ENCODE measurements at places on chromosomes 1 and 21.

DNA sequence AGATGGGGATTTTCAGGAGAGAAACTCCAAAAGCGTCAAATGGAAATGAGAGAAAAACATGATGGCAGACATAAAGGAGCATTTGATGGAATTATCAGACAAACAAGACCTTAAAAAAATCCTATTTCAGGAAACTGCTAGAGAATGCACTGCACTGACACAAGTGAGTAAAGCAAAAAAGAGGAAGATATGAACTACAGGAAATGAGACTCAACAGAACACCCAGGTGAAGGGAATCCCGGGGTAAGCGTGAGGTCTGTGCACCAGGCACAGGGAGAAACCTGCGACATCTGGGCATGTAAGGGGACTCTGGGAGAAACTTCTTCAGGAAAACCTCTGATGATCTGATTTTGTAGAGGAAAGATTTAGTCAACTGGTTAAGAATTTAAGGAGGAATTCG is 2.8 kb downstream of the TARBP1 start:
- no peak for DNase-seq

- DNase-seq = peak; percentile 10
Measured at GRCh38 chr1:215682232-215682631, 115.1 kb downstream of the KCTD3 start.

DNA sequence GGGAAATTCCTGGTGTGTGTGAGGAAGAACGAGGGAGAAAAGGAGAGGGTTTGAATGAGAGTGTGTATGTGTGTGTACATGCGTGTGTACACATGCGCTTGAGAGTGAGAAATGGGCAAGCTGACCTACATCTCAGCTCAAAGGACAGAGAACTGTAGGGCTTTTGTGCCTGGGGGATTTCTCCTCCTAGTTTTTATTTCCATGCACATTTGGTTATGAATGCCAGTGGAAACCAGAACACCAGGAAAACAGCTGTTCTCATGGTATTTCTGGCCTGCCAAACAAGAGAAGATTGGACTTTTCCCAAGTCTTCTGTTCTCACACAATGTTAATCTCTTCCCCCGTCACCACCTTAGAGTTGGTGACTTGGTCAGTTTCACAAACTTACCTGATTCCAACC is 45.2 kb downstream of the SLC44A3 start:
- DNase-seq = no peak

GRCh38 chr1:182888736-182889531 is 49.8 kb downstream of the DHX9 start:
- no peak for DNase-seq

- DNase-seq = no peak
Measured at GRCh38 chr1:110873856-110874255, 908 bp downstream of the CD53 start.

DNA sequence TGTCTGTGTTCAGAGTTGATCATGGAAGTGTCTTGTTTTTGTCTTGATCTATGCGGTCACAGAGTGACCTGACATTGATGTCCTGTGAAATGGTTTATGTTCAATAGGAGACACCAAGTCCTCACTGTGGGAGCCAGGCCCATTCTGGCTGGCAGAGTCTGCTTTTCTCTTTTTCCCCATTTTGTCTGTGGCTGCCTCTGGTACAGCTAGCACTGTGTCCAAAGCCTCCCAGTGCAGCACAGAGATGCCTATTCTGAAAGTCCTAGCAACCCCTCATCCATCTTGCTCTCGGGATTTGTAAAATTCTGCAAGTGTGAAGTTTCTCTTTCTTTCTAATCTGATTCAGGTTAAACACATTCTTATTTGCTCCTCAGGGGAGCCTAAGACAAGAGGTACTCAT is 14.3 kb downstream of the TNN start:
- no peak for DNase-seq

GRCh38 chr1:43434256-43434655 is 19.5 kb downstream of the HYI start:
- no peak for DNase-seq

GRCh38 chr21:45523411-45524101 is 18.7 kb downstream of the SLC19A1 start:
- no peak for DNase-seq

DNA sequence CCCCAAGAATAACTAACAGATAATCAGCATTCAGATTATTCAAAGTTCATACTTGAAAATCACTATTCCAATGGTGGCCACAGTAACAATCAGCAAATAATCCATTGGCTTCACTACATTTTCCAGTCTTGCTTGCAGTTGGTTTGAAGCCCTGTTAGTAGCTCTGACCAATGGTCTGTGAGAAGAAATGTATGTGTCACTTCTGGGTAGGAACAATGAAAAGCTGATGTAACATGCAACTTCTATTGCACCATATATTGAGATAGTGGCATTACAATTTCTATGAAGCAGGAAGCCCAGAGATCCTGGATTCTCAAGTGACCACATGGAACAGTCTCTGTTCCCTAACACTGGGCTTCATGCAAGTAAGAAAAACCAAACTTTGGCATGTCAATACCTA is 250.9 kb upstream of the DAB1 start:
- DNase-seq = no peak

GRCh38 chr1:28646040-28646439 is 2.4 kb upstream of the RNU11 start:
- no peak for DNase-seq

DNA sequence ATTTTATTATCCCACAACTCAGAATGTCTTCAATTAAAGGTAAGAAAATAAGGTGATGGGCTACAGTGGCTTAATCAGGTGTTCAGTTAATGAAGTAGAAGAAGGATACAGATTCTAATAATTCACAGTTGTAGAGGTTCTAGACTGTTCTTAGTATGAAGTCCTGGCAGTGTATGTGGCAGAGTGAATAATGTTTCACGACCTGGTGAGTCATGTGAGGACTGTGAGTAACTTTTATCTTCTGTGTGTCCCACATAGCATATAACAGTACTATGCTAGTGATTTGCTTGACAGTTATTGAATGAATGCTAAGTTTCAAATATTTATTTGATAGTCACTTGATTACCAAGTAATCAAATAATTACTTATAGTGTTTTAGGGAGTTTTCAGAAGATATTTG is 20.0 kb downstream of the SLC16A4 start:
- DNase-seq = no peak

- DNase-seq = no peak
Measured at GRCh38 chr1:189323091-189323490, 1154.6 kb downstream of the BRINP3 start.

- DNase-seq = no peak
Measured at GRCh38 chr1:34870395-34870794, 10.8 kb upstream of the SMIM12 start.

- no peak for DNase-seq
Measured at GRCh38 chr1:108719656-108720435, 7.1 kb downstream of the FNDC7 start.

- DNase-seq = no peak
Measured at GRCh38 chr1:77977989-77978292, 931 bp downstream of the FUBP1 start.

GRCh38 chr1:209076688-209077087 is 506.8 kb upstream of the CAMK1G start:
- DNase-seq = no peak

DNA sequence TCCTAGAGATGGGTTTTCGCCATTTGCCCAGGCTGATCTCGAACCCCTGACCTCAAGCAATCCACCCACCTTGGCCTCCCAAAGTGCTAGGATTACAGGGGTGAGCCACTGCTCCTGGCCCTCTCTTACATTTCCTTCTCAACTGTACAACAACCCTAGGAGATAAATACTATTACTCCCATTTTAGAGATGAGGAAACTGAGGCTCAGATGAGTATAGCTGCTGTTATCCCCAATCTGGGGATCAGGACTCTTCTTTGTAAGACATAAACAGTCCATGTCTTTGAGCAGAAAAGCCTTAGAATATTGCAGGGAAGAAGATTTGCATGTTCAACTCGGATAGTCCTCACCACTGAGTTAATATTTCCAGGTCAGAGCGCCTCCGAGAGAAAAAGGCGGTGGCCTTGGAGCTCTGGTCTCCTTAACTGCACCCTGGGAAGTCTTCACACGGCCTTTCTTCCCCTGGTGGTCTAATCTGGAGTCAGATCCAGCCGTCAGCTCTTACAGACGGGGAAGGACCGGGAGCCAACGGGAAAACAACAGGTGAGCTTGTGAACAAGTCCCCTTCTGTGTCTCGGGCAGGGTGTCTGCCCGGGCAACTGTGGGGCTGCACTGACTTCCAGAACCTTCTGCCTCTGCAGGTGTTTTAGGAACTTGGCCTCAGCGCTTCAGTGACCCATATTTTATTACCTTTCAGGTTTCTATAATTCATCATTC is 5.9 kb upstream of the OLIG1 start:
- no peak for DNase-seq

GRCh38 chr1:84442256-84442655 is 36.8 kb upstream of the RPF1 start:
- peak; percentile 54 for DNase-seq

GRCh38 chr1:108610073-108610472 is 50.2 kb downstream of the EEIG2 start:
- no peak for DNase-seq

GRCh38 chr1:27536010-27536757 is 46.2 kb upstream of the WASF2 start:
- DNase-seq = no peak

GRCh38 chr1:20229171-20229570 is 42.9 kb upstream of the PLA2G2C start:
- no peak for DNase-seq

DNA sequence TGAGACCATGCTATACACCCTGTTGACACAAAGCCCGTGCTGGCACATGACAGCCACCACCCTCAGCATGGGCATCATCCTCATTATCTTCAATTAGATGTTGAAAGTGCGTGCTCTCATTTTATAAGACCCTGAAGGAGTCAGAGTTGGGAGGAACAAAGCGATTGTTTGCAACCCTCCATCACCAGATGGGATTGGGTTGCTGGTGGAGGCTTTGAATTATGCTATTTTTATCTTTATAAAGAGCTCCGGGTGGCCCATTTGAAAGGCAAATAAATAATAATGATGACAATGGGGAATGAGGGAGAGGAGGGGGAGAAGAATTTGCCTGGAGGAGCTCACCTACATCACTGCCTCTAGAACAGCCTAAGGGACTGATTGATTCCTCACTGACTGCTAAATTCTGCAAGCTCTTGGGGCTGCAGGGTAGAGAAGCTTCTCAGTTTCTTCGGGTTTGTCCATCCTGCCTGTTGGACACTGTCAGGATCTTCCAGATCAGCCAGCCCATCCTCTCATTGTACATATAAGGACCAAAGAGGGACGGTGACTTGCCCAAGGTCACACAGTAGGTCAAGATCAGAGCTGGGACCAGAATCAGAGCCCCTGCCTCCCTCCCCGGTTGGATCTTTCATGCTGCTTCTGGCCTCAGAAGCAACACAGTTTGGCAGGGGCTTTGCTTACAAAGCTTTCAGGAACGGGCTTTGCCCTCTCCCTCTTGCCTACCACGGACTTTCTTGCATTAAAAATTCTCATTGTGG is 130.9 kb upstream of the ZBTB40 start:
- DNase-seq = no peak

GRCh38 chr1:15123925-15124324 is 29.6 kb upstream of the TMEM51 start:
- no peak for DNase-seq

GRCh38 chr1:168218658-168219057 is 7.1 kb upstream of the SFT2D2 start:
- DNase-seq = no peak

DNA sequence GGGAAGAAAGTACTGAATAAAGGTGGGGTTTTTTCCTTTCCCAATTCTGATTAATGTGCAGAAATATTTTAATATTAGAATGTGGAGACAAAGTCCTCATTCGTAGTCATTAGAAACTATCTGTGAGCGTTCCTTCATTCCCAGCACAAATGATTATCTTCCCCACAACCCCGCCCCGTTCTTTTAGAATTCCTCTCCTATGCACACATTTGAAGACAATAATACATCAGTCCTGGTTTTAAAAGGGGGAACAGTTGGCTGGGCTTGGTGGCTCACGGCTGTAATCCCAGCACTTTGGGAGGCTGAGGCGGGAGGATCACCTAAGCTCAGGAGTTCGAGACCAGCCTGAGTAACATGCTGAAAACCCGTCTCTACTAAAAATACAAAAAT is 876 bp downstream of the ALDH9A1 start:
- no peak for DNase-seq

GRCh38 chr1:21255284-21255942 is 34.9 kb downstream of the ECE1 start:
- no peak for DNase-seq

GRCh38 chr1:1536019-1536937 is 4.1 kb downstream of the TMEM240 start:
- no peak for DNase-seq

DNA sequence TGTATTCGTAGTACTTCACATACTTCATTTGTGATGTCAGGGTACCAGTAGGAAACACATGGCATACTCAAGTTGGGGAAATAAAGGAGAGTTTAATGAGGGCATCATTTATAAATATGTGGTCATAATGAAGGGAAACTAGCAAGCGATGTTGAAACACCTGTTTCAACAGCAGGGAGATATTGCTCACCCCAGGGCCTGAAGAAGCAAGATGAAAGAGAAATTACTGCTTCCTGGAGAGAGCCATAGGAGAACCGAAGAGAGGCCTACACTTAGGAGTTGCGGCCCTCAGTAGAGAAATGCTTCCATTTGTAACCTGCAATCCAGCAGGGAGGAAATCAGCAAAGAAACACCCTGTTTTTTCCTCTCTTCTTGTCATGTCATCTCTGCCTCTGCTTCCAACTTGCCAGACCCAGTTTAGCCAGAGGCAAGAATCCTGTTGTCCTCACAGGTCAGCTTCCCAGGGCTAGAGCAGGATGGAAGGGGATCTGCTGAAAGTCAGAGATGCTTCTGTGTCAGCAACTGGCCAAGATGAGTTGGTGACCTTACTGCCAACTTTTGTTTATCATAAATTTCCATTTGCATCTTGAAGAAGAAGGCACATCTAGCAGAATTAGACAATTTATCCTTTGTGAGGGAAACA is 67.6 kb upstream of the TSPAN2 start:
- no peak for DNase-seq

- DNase-seq = no peak
Measured at GRCh38 chr21:31959881-31960280, 87.1 kb downstream of the HUNK start.

DNA sequence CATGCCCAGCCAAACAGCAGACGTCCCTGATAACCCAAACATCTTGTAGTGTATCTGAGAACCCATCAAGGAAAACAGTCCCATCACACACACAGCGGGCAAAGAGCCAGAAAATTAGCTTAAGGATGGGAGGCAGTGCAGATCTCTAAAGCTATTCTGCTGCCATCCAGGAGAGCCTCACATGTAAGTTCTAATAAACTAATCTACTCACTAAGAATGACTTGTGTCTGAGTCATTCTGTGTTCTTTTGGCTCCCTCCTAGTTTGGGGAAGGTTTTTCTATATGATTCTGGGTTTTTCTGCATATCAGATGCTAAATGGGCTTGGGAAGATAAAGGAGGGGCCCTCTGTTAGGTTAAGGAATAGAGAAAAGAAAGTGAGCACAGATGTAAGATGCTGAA is 162.8 kb downstream of the HUNK start:
- no peak for DNase-seq

GRCh38 chr1:173749137-173749536 is 34.4 kb downstream of the KLHL20 start:
- DNase-seq = no peak

- DNase-seq = no peak
Measured at GRCh38 chr1:168135921-168136708, 615 bp downstream of the GPR161 start.

Data from LNCaP clone FGC (cell line).